ENCODE measurements at places on chromosomes 1 and 21. TPM values are rescaled to one million over a fixed set of nuclear protein-coding genes. Genes with fewer than 3 reads are reported as not detected.

DNA sequence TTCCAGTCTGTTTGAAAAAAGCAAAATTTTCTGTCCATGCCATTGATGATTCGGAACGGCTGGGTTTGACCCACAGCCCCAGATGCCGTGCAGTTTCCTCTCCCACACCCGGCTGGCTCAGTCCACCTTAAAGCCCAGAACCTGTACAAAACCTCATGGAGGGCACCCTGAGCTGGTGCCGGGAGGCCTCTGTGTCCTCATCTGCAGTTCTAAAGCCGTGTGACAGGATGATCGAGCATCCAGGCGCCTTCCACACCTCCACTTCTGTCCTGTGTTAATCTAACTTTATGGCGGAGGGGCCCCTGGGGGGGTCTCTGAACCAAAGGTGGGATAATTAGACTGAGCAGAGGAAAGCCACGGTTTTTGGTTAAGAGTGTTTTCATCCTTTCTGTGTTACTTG, 49.6 kb downstream of the SLC37A1 start:
- peaks cover 3% of the 10 kb centered on the region for H3K36me3 ChIP-seq
- no peak overlapping the region for H3K27ac ChIP-seq
- no peak for DNase-seq
- H3K27me3 ChIP-seq: no peaks in the 10 kb centered on the region

DNA sequence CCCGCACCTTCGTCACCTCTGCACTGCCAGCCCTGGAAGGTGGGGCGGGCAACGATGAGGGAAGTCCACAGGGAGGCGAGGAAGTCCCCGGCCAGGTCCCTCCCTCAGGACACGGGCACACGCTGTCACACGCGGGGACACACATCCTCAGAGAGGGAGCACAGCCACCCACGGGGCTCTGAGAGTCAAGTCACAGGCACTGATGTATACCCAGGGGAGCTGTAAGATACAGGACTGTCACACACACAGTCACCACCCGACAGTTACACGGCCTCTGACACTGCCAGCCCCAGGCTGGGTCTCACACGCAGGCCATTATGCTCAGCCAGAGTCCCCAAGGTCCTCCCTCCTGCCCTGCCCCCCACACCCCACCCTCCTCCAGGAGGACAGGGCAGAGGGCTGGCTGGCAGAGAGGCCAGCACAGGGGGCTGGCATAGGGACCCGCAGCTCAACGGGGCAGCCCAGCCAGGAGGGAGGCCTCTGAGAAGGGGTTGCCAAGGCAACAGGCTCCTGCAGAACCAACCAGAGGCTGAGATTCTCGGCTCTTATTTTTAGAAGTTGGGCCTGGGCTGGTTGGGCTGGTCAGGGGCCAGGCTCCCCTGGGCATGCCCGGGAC, 17.7 kb upstream of the ADGRB2 start:
- no peak overlapping the region for H3K27ac ChIP-seq
- no peaks in the 10 kb centered on the region for H3K36me3 ChIP-seq
- H3K4me1 ChIP-seq: no peaks in the 10 kb centered on the region
- no peak overlapping the region for H3K4me3 ChIP-seq
- DNase-seq: no peak

DNA sequence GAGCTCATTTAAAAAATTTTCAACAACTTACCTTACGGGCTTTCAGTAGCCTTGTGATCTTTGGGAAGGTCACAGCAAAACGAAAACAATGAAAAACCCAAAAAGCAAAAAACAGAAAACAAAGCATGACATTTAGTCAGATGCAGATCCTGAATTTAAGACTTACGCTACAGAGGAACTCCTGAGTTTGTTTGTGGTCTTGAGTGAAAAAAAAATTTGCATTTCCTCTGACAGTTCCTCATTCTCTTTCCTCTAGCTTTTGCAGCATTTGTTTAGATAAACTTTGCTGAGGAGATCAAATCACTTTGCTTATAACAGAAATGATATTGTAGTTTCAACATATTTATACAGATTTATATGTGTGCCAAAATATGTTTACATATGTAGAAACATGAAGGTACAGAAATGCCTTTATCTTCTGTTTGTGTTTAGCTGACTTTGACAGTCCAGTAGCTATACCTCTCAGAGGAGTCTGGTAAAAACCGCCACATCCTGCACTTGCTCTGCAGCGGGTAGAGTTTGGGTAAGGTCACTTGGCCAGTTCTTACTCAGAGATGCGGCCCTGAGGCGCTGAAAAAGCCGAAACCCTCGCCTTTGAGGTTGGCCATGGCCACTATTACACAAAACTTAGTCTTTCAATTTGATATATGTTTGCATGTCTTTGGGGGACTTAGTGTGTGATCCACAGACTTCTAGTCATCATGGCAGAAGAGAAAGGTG, 142.5 kb downstream of the TNR start:
- H3K27ac ChIP-seq: no peak overlapping the region
- peaks cover 1% of the 10 kb centered on the region for H3K36me3 ChIP-seq
- H3K4me3 ChIP-seq: no peak overlapping the region
- H3K4me1 ChIP-seq: peaks cover 3% of the 10 kb centered on the region

DNA sequence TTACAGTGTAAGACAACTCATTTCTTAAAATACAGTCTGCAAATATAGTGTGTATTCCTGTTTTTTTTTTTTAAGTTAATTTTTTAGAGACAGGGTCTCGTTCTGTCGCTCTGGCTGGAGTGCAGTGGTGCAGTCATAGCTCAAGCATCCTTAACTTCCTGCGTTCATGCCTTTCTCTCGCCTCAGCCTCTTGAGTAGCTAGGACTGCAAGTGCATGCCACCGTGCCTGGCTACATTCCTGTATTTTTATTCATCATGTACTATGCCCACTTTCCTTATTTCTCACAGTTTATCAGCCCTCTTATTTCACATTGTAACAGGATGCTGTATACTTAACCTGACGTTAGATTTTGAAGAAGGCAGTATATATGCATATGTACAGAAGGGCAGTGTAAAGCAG, 26.7 kb downstream of the MIER1 start:
- H3K36me3 ChIP-seq: peaks cover 30% of the 10 kb centered on the region
- peaks cover 13% of the 10 kb centered on the region for H3K4me1 ChIP-seq
- DNase-seq: no peak
- H3K27ac ChIP-seq: no peak overlapping the region

GRCh38 chr1:229133811-229134210, 137.1 kb upstream of the RAB4A start:
- no peak overlapping the region for H3K4me3 ChIP-seq
- H3K36me3 ChIP-seq: peaks cover 21% of the 10 kb centered on the region
- H3K27me3 ChIP-seq: peaks cover 3% of the 10 kb centered on the region

GRCh38 chr21:24045373-24045772, 1561.9 kb downstream of the MRPL39 start:
- H3K4me3 ChIP-seq: no peak overlapping the region
- H3K36me3 ChIP-seq: no peaks in the 10 kb centered on the region
- H3K27ac ChIP-seq: no peak overlapping the region
- DNase-seq: no peak
- no peaks in the 10 kb centered on the region for H3K27me3 ChIP-seq

DNA sequence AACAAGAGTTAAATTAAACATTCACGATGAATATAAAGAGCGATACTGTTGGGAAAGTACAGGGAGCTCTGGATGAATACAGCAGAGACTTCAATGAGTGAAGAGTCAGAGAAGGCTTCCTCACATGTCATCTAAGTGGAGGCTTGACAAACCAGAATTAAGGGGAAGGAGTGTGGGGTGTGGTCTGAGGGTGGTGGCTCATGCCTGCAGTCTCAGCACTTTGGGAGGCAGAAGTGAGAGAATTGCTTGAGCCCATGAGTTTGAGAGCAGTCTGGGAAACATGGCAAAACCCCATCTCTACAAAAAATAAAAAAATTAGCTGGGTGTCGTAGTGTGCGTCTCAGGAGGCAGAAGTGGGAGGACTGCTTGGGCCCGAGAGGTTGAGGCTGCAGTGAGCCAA, 8.7 kb downstream of the SDHB start:
- peaks cover 12% of the 10 kb centered on the region for H3K36me3 ChIP-seq
- no peak overlapping the region for H3K4me3 ChIP-seq
- H3K27ac ChIP-seq: peak overlapping the region; percentile 28
- no peaks in the 10 kb centered on the region for H3K27me3 ChIP-seq

- H3K4me1 ChIP-seq: no peaks in the 10 kb centered on the region
- no peak overlapping the region for H3K27ac ChIP-seq
- H3K27me3 ChIP-seq: no peaks in the 10 kb centered on the region
- H3K36me3 ChIP-seq: no peaks in the 10 kb centered on the region
- DNase-seq: no peak
- no peak overlapping the region for H3K4me3 ChIP-seq
These were observed 657.1 kb upstream of the BRINP3 start for GRCh38 chr1:191134796-191135195.

GRCh38 chr1:121413821-121414220, 229.0 kb downstream of the SRGAP2C start:
- peaks cover 5% of the 10 kb centered on the region for H3K27me3 ChIP-seq
- no peak overlapping the region for H3K4me3 ChIP-seq
- peaks cover 2% of the 10 kb centered on the region for H3K4me1 ChIP-seq
- H3K36me3 ChIP-seq: peaks cover 3% of the 10 kb centered on the region
- DNase-seq: no peak

The PLPPR4 gene
- total RNA-seq: not detected

The KRTAP21-2 gene
- not detected for total RNA-seq

The CD1D gene
- not detected for total RNA-seq

Data from activated naive CD8-positive, alpha-beta T cell treated with anti-CD3 and anti-CD28 coated beads, Interleukin-2, amount 10 ng/mL, durations not matched to agents 7 days and 5 days (primary cell).